ENCODE measurements at places on chromosomes 2 and 18.

GRCh38 chr2:121904656-121905055 lies 149.2 kb downstream of the TSN start:
- DNase-seq = no peak

- DNase-seq = no peak
Observed at GRCh38 chr18:22466608-22467395, 49.1 kb upstream of the CTAGE1 start.

GRCh38 chr2:159790323-159790722 lies 7.7 kb downstream of the CD302 start:
- DNase-seq = no peak

- DNase-seq = no peak
Observed at GRCh38 chr2:102193074-102193473, 6.3 kb downstream of the IL1RL2 start.

- DNase-seq = no peak
Observed at GRCh38 chr2:134271758-134272157, 17.9 kb downstream of the MGAT5 start.

DNA sequence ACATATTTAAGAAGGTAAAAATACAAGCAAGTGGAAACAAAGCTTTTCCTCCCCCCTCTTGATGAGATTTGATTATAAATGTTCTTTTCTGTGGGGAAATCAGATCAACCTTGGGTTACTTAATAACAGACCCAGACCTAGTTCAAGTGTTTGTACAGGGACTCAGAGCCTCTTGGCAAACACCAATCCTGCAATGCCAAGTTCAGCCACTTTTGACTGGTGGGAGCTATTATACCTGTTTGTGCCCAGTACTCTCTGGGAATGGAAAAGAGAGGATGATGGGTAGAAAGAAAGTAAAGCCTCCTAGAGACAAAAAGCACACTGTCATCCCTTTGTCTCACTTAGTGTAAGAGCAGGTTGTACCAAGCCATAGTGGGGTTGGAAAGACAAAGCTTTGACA lies 63.8 kb upstream of the EPHA4 start:
- DNase-seq = no peak

DNA sequence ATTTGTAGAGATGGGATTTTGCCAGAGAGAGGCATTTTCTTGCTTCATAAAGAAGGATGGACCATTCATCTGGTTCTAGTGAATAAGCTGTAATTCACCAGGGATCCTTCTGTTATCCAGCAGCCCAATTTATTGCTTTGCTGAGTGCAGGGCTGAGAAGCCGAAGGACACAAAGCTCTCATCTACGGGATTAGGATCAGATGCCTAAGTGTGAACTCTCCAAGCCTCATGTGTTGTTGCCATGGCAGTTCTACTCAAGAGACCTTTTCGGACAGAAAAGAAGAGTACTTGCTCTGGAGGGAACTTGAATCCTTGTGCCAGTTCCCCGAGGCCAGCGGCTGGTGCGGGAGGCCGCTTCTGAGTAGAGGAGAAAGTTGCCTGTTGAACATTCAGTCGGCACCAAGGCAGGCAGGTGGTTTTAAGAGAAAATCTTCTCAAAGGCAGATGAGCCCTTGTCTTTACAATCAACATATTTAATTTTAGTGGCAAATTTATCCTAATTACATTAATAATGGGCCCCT lies 38.4 kb upstream of the MBP start:
- DNase-seq = peak; percentile 66

GRCh38 chr18:50775207-50775606 lies 44.6 kb downstream of the MRO start:
- DNase-seq = no peak

DNA sequence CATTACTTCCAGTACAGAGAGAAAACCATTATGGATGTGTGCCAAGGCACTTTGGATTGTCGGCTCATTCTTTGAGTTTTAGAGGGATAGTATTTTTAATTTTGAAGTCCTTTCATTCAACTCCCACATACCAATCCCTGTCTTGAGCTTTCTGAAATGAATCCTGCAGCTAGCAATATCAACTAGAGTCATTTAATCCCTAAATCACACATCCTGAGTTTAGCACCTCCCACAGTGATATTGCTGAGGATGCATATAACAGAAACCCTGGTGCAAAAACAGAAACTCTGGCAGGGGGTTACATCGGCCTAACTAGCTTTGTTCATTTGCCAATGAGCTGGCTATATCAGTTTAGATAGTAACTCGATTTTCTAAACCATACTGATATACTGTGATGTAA lies 427.3 kb downstream of the LRP1B start:
- DNase-seq = no peak

- DNase-seq = no peak
Observed at GRCh38 chr2:109727929-109728447, 66.1 kb upstream of the RGPD5 start.

GRCh38 chr2:158922601-158923000 lies 45.8 kb upstream of the TANC1 start:
- no peak for DNase-seq

DNA sequence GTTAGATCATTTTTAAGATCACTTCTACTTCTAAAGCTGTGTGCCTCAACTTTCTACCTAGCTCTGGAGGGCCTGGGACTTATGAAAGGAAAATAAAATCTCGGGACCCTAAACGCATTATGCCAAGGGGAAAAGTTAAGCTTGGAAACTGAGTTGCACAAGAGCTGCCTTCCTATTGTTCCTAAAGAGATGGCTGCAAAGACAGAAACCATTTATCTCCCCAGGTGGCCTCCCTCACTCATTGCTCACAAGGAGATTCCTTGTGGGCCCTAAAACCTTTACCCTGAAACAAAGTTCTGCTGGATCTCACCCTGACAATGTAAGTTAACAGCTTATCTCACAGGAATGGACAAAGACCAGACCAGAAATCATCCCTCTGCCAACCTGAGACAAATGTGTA lies 26.8 kb downstream of the TUBB6 start:
- DNase-seq = no peak

DNA sequence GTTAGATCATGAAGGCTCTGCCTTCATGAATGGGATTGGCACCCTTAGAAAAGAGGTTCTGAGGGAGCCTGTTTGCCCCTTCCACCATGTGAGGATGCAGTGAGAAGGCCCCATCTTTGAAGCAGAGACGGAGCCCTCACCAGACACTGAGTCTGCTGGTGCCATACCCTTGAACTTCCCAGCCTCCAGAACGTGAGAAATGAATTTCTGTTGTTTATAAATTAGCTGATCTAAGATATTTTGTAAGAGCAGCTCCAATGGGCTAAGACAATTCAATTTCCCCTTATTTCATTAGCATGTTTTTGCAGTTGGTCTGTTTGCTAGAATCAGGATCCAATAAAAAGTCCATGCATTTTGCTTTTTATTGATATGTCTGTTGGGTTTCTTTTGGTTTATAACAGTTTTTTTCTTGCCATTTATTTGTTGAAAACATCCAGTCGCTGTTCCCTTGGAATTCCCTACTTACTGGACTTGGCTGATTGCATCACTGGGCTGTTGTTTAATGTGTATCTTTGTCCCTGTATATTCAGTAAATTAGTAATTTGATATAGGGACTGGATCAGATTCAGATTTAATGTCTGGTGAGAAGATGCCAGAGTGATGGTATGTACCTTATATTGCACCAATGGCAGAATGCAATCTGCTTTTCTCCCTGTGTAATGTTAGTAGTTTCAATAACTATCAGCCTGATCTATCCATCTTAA lies 24.0 kb upstream of the GREB1 start:
- no peak for DNase-seq

DNA sequence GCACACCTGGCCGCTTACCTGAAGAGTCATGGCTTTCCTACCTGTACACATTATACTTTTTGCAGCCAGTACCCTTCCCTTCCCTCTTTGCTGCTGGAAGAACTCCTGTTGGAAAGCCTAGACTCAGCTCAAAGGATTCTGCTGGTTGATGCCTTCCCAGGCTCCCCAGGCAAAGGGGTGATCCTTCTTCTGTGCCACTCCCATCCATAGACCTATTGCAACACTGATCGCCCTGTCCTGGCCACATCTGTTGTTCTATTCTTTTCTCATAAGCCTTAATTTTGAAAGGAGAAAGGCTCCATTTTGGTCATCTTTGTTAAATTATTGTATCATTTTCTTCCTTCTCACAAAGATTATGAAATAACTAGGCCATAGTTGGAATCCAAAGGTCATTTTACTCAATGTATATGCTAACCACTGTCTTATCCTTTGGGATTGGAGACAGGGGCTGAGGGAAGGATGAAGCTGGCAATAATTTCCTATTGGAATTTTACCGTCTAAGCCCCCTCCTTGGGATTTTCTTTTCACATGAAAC lies 3.4 kb upstream of the PRKCE start:
- no peak for DNase-seq

- no peak for DNase-seq
Observed at GRCh38 chr2:120318626-120319025, 27.3 kb upstream of the INHBB start.

DNA sequence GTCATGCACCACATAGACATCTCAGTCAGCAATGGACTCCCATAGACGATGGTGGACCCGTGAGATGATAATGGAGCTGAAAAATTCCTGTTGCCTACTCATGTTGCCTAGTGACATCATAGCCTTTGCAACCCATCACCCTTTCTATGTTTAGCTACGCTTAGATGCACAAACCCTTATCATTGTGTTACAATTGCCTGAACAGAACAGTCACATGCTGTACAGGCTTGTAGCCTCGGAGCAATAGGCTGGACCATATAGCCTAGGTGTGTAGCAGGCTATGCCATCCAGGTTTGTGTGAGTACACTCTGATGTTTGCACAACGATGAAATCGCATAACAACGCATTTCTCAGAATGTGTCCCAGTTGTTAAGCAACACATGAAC lies 221.6 kb downstream of the ALPK2 start:
- DNase-seq = no peak

DNA sequence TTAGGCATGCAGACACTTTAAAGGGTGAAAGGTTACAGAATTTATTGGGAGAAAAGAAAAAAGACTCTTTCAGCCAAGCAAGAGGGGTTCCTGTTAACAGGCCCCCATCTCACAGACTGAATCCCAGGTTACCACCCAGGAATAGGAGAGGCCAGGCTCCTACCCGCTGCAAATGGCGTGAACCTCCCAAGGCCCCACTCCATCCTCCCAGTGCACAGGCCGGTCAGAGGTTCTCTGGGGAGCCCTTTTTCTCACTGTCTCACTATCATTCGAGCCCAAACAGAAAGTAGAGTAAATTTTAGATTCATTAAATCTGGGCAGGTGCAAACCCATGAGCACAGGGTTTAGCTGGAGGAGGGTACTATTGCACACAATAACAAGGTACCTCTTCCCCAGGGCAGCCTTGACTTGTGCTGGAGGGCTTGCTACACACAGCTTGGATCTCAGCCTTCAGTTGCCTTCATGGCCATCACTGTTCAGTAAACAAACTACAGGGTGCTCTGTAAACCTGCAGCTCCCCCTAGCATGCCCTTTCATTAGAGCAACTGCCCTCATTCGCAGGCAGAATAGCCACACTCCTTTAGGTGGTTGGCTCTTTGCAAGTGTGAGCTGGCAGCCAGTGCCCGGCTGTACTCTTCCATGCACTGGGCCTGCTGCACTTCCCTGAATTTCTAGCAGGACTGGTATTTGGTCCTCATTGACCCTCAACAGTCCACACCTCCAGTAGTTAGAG lies 7.3 kb upstream of the PLEK start:
- no peak for DNase-seq

DNA sequence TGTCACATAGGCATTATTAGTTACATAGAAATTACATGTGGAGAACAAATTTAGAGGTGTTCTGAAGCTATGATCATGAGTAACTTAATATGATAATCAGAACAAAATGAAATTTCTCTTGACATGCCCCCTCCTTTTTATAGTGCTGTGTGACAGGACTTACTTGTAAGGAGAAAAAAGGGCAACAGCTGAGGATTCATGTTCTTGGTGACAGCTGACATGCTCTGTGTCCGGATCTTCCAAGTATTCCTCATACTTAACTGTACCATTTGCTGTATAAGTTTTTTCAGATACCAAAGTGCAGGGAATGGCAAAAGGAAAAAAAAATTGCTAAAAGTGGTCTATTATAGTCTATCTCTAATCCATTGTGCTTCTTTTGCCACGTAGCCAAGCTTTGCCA lies 3.5 kb upstream of the MYL1 start:
- no peak for DNase-seq

GRCh38 chr2:198304859-198305258 lies 500.5 kb downstream of the PLCL1 start:
- DNase-seq = no peak

- no peak for DNase-seq
Observed at GRCh38 chr18:48819276-48819675, 131.5 kb downstream of the SMAD7 start.

DNA sequence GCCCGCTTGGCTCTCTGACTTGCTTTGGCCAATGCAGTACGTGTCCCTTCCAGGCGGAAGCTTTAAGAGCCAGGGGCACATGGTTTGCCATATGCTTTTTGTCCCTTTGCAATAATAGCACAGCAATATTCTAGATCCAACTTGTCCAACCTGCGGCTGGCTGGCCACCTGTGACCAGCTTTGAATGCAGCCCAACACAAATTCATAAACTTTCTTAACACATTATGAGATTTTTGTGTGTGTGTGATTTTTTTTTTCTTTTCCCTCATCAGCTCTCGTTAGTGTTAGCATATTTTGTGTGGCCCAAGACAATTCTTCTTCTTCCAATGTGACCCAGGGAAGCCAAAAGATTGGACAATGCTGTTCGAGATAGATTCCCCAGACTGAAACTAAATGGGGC lies 119.3 kb upstream of the SIX3 start:
- no peak for DNase-seq

DNA sequence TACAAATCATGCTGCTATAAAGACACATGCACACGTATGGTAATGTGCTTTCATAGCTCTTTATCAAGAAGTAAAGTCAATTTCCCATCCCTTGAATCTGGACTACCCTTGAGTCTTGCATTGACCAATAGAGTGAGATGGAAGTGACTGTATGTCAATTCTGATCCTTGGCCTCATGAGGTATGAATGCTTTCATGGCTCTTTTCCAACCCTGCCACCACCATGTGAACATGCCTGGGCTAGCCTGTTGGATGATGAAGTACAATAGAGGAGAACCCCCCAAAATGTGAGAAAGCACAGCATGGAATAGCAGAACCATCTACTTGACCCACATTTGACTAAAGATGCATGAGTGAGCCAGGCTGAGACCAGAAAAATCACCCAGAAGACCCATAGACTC lies 237.0 kb downstream of the NYAP2 start:
- DNase-seq = no peak

- no peak for DNase-seq
Observed at GRCh38 chr2:148282201-148282600, 261.3 kb downstream of the MBD5 start.

DNA sequence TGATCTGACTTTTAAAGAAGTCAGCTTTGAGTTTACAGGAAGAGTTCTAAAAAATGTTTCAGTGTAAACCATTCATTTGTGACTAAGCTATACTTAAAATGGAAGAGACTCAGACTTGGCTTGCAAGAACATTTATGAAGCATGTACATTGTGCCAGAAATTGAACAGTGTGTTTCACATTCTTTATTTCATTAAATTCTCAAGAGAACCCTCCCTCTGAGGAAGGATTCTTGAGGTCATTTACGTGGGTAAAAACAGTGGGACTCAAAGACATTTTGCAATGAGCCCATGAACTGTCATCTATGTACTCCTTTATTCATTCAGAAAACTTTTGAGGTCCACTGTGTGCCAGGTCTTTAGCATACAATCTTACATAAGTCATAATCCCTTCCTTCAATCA lies 143.6 kb upstream of the ZNF521 start:
- no peak for DNase-seq

- DNase-seq = no peak
Observed at GRCh38 chr2:96798733-96799622, 17.1 kb upstream of the CNNM3 start.
